A549 treated with dexamethasone at 1 μM for 4 hours (cell line): ENCODE measurements at places on chromosomes 7 and 10. TPM values are rescaled to one million over a fixed set of nuclear protein-coding genes. Genes with fewer than 3 reads are reported as not detected.

HIBADH gene
- 43.0 to 46.8 TPM (median 44.5 TPM) in 5 replicates for total RNA-seq

ARHGEF35 gene
- total RNA-seq, result 0.37 to 0.68 TPM (median 0.46 TPM) in 5 replicates

DYNC1I1 gene
- 0.11 to 0.25 TPM (median 0.13 TPM) in 5 replicates for total RNA-seq

AKR1C3 gene
- 1,052 to 1,178 TPM (median 1,142 TPM) in 5 replicates for total RNA-seq

OPALIN gene
- not detected in 5 replicates for total RNA-seq

EFCAB10 gene
- 2.4 to 3.4 TPM (median 2.8 TPM) in 5 replicates for total RNA-seq

SUN3 gene
- 0.13 to 0.16 TPM in 2 of 5 replicates, not detected in the others for total RNA-seq
